ENCODE measurements at places on chromosomes 4 and X.
A peak's percentile ranks its signal among the peaks of the same experiment; 100 is the strongest.

GRCh38 chrX:97743014-97743413 lies 859.3 kb downstream of the RPA4 start:
- DNase-seq = no peak

DNA sequence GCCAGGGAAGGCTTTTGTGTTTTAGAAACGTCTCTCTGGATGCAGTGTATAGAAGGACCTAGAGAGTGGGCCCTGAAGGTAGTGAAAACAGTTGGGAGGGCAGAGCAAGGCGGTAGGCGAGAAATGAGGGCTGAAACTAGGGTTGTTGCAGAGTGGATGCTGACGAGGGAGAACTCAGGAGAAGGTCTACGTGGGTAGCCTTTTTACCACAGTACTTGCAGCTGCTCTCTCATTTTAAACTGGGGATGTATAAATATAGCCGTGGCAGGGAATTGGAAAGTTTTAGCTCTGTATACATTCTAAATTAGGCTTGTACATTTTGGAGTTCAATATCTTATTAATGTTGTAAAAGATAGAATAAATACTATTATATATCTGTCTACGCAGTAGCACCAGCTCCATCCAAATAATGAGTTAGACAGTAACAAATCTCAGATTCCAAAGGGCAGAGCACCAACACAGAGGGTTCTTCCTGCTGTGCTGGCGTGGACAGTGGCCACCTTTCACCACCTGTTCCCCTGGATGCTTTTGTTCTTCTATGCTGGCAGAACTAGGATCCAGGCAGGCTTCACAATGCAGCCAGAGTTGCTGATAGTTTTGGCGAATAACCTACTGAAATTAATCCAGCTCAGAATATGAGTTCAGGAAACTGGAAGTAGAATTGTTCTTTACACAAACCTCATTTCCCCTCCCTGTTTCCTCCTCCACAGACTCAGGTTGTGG lies 31.7 kb downstream of the CCNG2 start:
- no peak for DNase-seq

GRCh38 chr4:155758481-155759371 lies at the start of gene GUCY1B1:
Gene GUCY1B1, plus strand, starts transcription at chr4:155759021. Its CDS starts 120 bp downstream, at chr4:155759141.
- no peak for DNase-seq

DNA sequence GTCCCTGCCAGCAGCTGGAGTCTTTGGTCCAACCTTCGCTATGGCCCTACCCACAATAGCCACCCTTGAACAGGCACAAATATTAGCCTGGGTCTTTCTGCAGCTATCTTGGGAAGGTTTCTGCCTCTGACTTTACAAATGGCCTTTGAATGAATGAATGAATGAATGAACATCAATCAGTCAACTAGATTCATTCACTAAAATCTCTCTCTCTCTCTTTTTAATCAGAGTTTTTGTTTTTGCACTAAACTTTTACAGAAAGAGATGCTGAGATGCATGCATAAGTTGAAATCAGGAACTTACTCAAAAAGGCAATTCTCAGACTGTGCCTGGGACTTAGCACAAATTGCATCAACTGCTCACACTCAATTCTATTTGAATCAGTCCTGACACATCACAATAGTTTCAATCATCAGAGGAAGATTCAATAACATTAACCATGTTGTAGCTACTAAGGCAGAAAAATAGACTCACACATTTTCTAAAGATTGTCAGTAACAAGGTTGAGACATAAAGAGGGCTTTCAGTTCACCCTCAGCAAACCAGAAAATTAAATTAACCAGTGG lies 55.0 kb downstream of the ANXA3 start:
- no peak for DNase-seq

DNA sequence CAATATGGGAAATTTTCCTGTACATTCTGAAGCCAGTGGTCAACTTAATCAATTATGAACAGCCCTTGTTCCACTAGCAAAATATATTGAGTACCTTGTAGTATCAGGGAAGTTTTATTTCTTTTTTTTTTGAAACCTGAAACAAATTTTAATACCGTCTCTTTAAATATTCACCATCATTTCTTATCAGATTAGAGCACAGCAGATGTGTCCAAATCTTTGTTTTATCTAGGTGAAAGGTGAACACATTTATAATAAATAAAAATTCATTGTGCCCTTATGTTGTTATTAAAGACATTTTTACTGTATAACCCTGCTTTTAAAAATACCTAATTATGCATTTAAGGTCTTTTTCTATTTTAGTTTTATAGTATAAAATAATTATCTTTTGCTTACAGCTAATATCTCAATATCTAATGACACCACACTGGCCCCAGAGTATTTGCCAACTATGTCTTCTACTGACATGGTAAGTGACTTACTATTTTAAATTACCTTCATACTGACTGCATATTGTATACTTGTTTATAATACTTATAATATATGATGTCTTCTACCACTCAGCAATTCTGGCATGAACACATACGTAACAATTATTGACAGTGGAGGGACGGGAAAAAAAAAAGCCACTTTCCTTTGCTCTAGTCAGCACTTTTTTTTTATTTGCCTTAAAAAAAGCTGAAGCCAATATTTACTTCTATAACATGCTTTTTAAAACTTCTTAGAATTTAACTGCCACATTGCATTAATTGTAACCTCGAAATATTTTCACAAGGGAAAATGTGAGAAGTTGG lies 147.9 kb downstream of the SLC4A4 start:
- no peak for DNase-seq

DNA sequence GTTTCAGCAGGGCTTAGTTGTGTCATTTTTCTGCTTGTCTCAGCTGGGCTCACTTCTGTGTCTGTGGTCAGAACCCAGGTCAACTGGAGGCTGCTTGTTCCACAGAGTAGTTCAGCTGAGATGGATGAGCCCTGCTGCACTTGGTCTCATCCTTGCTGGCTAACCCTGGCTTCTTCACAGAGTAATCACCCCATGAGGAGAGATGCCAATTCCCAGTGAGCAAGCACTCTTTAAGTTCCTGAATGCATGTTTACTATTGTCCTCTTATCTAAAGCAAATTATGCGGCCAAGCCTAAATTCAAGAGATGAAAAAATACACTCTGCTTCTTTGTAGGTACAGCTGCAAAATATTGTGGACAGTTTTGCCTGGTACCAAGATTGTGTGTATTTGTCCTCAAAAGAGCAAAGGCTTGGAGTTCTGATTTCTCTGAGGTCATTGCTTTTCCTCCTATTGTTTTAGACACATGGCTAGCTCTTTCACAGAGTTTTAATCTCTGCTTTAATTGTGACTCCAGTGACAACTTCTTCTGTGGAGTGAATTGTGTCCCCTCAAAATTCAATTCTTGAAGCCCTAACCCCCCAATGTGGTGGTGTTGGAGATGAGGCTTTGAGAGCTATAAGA lies 236.6 kb upstream of the ANKRD50 start:
- no peak for DNase-seq

DNA sequence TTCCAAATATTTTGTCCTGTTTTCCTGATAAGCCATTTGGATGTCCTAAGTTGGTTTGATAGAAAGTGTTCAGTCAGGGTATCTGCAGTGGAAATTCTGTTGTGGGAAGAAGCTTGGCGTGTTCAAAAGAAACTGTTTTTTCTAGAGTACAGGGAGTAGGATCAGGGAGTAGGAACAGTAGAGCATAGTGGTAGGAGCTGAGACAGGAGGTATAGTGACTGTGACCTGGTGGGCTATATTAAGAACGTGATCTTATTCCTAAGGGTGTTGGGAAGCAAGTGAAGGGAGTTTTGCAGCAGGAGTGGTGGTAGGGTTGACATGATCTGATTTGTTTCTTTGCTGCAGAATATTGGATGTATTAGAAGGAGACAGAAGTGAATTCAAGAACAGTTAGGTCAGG lies 348.2 kb downstream of the BMPR1B start:
- DNase-seq = no peak

GRCh38 chrX:22958250-22958649 lies 41.5 kb upstream of the DDX53 start:
- DNase-seq = no peak

GRCh38 chr4:124526331-124526730 lies 186.2 kb downstream of the ANKRD50 start:
- no peak for DNase-seq

DNA sequence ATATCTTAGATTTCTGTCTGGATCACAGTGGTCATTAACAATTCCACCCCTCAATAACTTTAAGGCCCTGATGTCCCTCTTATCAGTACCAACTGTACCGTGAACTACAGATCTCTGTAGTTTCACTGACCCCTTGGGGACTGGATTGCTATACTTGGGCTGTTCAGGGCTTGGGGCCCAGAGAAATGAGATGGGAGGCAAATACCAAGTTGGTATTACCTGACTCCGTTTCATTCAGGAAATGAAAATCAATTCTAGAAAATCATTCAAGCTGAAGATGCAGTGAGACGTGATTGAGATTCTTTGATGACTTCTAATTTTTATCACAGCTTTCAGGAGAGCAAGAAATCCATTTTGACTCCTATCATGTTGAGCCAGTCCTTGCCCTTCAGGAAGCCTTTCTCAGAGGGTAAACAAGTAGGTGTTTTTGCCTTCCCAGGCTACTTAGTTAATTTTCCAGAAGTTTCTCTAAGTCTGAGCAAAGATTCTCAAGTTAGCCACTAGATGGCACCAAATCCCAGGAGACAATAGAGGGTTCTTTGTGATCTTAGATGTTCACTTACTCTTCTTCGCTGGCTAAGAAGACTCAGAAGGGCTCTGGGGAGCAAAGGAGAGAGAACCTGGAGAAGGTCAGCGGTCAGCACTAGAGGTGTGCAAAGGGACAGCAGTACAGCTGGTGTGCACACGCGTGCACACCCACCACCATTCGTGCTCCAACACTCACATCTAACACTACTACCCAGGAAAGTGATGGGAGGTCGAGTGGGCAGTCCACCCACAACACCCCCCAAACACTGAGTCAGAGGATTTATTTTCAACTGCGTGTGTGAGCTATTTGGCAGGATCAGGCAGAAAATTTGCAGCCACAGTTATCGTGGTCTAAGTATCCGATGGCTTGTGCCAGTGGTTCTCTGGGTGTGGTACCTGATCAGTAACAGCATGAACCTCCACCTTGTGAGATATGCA lies 7.4 kb downstream of the HNRNPH2 start:
- DNase-seq = peak; percentile 46

DNA sequence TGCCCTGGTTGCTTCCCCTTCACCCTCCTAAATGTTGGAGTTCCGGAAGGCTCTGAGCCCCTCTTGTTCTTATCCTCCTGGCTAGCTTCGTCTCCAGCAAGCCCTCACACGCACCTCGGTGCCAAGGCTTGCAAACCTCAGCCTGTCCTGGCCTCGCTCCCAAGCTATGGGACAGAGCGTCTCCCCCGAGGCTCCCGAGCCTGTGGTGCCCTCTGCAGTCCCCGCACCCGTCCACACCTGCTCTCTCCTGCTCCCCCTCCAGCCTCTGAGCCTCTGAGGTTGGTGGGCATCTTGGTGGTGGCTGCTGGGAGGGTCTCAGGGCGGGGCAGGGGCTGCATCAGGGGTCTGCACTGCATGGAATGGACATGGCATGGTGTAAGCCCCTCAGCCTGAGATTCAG lies 63.2 kb downstream of the TRMT44 start:
- no peak for DNase-seq

DNA sequence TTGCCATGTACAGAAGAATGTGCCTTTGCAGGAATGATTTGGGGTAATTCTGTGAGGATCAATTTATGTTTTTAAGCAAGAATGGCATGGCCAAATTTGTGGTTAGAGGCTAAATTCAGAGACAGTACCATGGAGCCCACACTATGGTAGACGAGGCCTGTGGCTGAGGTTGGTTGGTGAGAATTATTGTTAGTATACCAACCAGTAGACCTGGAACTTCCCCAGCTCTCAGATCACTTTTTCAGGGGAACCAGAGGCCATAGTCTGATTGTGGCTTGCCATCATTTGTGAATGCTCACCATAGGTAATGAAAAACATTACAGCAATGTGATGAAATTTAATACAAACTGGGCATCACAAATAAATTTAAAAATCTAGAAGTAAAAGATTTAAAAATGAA lies 56.3 kb downstream of the SHISA3 start:
- no peak for DNase-seq

Measured in NCI-H1694 (cell line).